ENCODE measurements at places on chromosomes 12 and 14.

DNA sequence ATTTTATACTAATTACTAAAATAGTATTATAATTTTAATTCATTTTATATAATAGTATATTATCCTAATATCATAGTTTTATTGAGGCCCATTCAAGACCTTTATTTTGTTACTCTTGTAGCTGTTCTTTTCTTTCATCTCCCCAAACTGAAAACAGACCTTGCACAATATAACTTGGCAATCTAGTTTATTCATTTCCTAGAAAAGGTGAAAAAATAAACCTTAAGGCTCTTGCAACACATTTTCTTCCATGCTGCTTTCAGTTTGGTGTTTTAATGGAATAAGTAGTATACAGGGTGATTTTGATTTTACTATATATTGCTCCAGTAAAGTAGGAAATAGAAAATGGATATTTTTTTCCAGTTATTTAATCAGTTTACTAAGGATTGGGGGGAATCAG lies 174.0 kb downstream of the SLC2A13 start:
- no peak for DNase-seq

DNA sequence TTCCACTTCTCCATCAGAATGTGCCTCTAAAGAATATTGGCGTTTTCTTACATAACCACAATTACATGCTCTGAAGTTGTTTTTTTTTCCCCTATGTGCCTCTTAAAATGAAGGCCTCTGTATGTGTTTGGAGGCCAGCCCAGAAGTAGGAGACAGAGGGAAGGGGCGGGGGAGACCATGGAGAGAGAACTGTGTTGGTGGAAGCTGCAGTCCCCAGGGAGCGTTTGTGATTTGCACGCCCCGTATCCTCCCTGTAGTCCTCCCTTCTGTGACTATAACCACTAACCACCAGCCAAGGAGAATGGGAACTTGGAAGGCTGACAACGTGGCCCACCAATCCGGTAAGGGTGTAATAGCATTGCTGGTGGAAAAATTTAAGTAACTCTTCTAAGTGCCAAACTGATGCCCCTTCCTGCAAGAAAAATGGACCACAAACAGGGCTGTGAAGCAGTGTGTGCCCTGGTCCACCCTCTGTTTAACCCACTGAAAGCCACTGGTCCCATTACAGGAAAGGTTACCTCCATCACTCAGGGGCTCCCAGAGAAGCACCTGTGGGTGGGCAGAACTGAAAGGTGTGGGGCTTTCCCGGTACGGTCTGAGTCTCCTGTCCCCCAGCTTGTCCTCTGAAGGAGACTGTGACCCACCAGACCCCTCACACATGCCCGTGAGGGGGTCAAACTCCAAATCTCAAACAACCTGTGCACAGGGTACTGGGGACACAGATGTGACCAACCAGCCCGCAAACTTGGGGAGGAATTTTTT lies 36.8 kb downstream of the CCDC88C start:
- no peak for DNase-seq

DNA sequence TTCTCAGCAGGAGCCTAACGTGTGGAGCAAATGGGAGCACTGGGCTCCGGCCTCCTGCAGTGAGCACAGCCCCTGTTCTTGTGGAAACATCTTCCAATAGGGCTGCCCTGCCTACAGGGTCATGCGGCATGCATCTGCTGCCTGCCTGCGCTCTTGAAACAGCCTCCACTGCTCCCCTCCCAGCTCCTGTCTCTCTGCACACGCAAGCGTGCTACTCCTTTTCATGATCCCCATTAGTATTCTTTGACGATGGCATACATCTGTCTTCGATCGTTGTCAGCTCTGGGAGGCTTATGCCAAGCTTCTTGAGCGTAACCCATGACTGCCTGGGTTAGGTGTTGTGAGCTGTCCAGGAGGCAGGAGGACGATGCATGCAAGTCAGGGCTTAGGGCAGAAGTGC lies 23.1 kb downstream of the NTF3 start:
- no peak for DNase-seq

- no peak for DNase-seq
These were observed 85.4 kb downstream of the CHGA start for GRCh38 chr14:93008381-93008780.

DNA sequence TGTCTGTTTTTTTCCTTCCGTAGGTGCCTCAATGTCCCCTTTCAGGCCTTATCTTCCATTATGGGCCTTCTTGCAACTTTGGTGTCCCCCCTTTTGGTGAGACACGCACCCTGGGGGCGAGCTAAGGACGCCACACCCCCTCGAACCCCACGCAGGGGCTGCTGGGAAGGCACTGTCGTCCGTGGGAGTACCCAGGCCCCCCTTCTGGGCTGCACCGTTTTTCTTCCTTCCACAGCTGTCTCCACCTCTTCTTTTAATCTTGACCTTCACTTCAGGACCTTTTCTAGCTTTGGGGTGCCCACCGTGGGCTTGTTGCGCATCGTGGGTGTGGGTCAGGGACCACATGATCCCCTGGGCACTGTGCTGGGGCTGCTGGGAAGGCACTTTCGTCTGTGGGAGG lies 271.8 kb downstream of the ALG10 start:
- no peak for DNase-seq

DNA sequence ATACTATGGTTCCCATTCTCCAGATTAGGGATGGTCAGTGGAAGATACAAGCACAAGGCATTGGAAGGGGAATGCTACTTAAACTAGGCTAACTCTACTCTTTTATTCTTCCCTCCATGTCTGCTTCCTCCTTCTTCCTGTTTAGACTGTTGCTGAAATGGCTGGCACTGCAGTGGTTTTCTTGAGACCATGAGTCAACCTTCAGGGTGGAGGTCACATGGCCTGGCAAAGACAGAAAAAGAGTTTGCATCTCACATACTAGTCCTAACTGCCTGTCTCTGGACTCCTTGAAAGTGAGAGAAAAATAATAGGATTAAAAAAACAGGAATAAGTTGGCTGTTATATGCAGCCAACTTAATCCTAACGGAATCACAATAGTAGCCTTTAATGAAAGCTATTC lies 37.0 kb downstream of the ALDH1L2 start:
- DNase-seq: no peak

GRCh38 chr12:115944837-115945490 lies 332.5 kb downstream of the MED13L start:
- no peak for DNase-seq

DNA sequence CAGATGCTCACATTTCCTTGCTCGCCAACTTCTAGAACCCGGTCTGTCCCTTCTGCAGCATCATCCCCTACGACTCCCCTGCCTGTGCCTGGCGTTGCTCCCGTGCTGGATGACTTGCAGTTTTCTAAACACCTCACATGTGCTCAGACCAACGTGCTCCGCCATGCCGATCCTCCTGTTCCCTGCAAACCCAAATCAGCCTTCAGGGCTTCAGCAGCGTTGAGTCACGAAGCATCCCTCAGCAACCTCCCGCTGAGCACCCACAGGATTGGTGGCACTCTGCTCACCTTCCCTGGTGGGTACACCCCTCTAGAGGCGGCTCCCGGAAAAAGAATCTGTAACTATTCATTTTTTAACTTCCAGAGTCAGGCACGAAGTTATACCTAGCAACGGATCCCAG lies 2.8 kb upstream of the PIWIL1 start:
- DNase-seq: no peak

- DNase-seq: no peak
These were observed 28.7 kb downstream of the HSP90AA1 start for GRCh38 chr14:102058146-102058545.

DNA sequence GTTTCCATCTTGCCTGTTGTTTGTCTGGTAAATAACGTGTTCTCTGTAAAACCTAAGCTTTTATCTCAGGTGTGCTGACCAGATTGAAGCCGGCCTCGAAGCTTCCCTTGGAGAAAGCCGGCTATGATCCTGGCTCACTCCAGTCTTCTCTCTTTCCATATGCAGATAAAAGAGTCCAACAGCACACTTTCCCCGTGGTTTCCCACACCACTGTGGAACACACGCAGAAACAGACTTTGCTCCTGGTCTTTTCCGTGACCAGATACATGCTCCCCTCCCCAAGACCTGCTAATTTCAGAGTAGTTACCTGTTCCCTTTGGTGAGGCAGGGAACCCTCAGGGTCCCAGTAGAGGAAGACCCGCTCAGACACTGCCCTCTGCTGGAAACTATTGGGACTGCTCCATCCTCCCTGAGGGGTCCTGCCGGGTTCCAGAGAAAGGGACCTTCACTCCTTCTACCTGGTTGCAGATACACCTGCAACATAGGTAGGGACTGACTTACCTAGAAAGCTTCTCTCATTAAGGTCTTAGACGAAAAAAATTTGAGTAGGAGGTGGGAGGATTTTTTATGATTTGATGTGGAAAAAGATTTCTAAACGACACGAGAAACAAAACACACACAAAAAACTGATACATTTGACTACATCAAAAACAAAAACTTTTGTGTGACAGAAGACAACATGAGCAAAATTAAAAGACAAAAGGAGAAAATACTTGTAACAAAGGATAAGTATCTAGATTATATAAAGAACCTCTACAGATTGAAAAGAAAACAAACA lies 415.4 kb upstream of the CCDC196 start:
- DNase-seq: peak; percentile 18

- DNase-seq: no peak
These were observed 25.0 kb upstream of the C14orf132 start for GRCh38 chr14:96014176-96014575.

GRCh38 chr12:89309440-89309802 lies 42.9 kb downstream of the DUSP6 start:
- no peak for DNase-seq

Data from stimulated activated naive CD4-positive, alpha-beta T cell (primary cell).